ENCODE measurements at places on chromosomes 7 and 10. TPM values are rescaled to one million over a fixed set of nuclear protein-coding genes. Genes with fewer than 3 reads are reported as not detected.
A peak's percentile ranks its signal among the peaks of the same experiment; 100 is the strongest.

GRCh38 chr7:24936121-24936824 is 43.7 kb downstream of the OSBPL3 start:
- no peak overlapping the region for H3K27ac ChIP-seq
- H3K27me3 ChIP-seq = no peaks in the 10 kb centered on the region
- DNase-seq = no peak
- H3K4me1 ChIP-seq = peaks cover 22% of the 10 kb centered on the region
- H3K36me3 ChIP-seq = peaks cover 2% of the 10 kb centered on the region
- no peak overlapping the region for H3K4me3 ChIP-seq

GRCh38 chr10:76284351-76284750 is 852.9 kb downstream of the LRMDA start:
- H3K4me1 ChIP-seq = no peaks in the 10 kb centered on the region
- no peaks in the 10 kb centered on the region for H3K27me3 ChIP-seq
- no peak overlapping the region for H3K4me3 ChIP-seq
- H3K27ac ChIP-seq = no peak overlapping the region
- no peaks in the 10 kb centered on the region for H3K36me3 ChIP-seq
- DNase-seq = no peak

GRCh38 chr7:13159467-13160184 is 472.2 kb downstream of the ARL4A start:
- DNase-seq = no peak
- no peak overlapping the region for H3K27ac ChIP-seq
- no peak overlapping the region for H3K4me3 ChIP-seq
- H3K36me3 ChIP-seq = no peaks in the 10 kb centered on the region
- H3K27me3 ChIP-seq = peaks cover 14% of the 10 kb centered on the region
- H3K4me1 ChIP-seq = no peaks in the 10 kb centered on the region

DNA sequence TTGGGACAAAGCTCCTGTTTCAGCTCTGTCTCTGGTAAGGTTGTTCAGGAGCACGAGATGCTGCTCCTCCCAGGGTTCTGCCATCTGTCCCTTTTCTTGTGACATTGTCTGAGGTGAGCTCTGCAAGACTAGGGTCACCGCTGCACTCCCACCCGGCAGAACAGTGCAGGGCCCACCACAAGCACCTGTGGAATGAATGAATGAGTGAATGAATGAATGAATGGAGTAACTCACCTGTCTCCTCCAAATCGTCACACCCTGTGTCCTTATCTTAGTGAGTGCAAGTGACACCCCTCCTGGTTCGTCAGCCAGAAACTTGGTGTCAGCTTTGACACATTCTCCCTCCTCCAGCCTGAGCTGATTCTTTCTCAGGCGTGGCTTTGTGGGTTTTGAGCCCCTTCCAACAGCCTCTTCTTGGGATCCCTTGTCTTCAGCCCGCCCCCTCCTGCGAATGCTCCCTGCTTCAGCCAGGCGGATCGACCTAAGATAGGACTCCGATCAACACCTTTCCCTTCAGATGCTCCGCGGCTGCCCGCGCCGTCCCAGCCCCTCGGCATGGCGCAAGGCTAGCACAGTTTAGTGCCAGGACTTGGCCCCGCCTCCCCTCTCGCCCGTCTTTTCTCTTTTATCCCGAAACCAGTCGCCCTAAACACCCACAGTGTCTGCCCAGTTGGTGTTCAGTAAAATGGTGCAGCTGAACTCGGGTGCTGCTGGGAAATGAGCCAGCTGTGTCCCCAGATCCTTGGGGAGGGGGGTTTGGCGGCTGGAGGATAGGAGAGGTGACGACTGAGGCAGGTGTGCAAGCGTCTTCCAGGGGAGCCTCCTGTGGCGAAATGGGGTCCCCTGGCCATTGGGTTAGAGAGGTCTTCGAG is 89.3 kb downstream of the BEND7 start:
- no peak for DNase-seq
- no peaks in the 10 kb centered on the region for H3K36me3 ChIP-seq
- peaks cover 10% of the 10 kb centered on the region for H3K4me1 ChIP-seq

GRCh38 chr10:87931836-87932230 is 68.4 kb downstream of the PTEN start:
- DNase-seq = no peak
- peaks cover 60% of the 10 kb centered on the region for H3K36me3 ChIP-seq
- H3K4me3 ChIP-seq = no peak overlapping the region
- H3K4me1 ChIP-seq = peaks cover 63% of the 10 kb centered on the region

GRCh38 chr10:66654861-66655260 is 271.0 kb upstream of the LRRTM3 start:
- DNase-seq = no peak
- H3K4me3 ChIP-seq = no peak overlapping the region
- H3K27me3 ChIP-seq = no peaks in the 10 kb centered on the region
- H3K36me3 ChIP-seq = no peaks in the 10 kb centered on the region

DNA sequence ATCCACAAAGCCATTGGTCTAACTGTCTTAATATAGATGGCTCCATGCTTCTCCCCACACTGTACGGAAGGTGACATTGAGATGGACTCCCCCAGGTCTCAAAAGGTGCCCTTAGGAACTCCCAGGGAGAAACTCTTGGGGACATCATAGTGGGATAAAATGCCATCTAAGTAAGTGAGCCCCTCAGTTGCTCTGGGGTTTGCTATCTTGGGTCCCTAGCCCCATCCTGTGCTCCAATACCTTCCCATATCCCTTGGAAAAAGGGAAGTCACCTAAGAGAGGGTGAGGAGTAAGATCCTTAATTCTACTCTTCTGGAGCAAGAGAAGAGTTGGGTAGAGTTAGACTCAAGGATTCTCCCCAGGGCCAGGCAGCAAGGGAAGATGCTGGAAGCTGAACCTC is 7.9 kb downstream of the PRRT4 start:
- H3K27me3 ChIP-seq = peaks cover 32% of the 10 kb centered on the region
- no peak for DNase-seq
- peaks cover 6% of the 10 kb centered on the region for H3K36me3 ChIP-seq
- no peak overlapping the region for H3K27ac ChIP-seq

GRCh38 chr10:28449382-28449781 is 83.5 kb upstream of the WAC start:
- no peak for DNase-seq
- H3K27ac ChIP-seq = no peak overlapping the region
- H3K4me1 ChIP-seq = no peaks in the 10 kb centered on the region
- no peaks in the 10 kb centered on the region for H3K36me3 ChIP-seq

- H3K27ac ChIP-seq = no peak overlapping the region
- H3K4me1 ChIP-seq = no peaks in the 10 kb centered on the region
- H3K36me3 ChIP-seq = no peaks in the 10 kb centered on the region
- no peak overlapping the region for H3K4me3 ChIP-seq
Measured at GRCh38 chr7:129494041-129494440, 8.3 kb upstream of the SMKR1 start.

DNA sequence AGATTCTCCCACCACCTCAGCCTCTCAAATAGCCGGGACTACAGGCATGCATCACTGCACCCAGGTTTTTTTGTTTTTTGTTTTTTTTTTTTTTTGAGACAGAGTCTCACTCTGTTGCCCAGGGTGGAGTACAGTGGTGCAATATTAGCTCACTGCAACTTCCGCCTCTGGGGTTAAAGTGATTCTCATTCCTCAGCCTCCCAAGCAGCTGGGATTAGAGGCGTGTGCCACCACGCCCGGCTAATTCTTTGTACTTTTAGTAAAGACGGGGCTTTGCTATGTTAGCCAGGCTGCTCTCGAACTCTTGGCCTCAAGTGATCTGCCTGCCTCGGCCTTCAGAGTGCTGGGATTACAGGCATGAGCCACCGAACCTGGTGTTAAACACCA is 107.5 kb upstream of the KIF5B start:
- H3K36me3 ChIP-seq = no peaks in the 10 kb centered on the region
- no peaks in the 10 kb centered on the region for H3K27me3 ChIP-seq
- no peak for DNase-seq
- no peaks in the 10 kb centered on the region for H3K4me1 ChIP-seq

GRCh38 chr7:91030680-91031380 is 233.4 kb upstream of the FZD1 start:
- no peaks in the 10 kb centered on the region for H3K4me1 ChIP-seq
- no peak for DNase-seq
- H3K36me3 ChIP-seq = no peaks in the 10 kb centered on the region
- H3K27ac ChIP-seq = no peak overlapping the region

GRCh38 chr10:73819081-73819480 is 7.7 kb upstream of the NDST2 start:
- H3K27me3 ChIP-seq = no peaks in the 10 kb centered on the region
- H3K27ac ChIP-seq = peak overlapping the region; percentile 27
- DNase-seq = no peak
- no peak overlapping the region for H3K4me3 ChIP-seq
- H3K4me1 ChIP-seq = no peaks in the 10 kb centered on the region
- peaks cover 3% of the 10 kb centered on the region for H3K36me3 ChIP-seq

DNA sequence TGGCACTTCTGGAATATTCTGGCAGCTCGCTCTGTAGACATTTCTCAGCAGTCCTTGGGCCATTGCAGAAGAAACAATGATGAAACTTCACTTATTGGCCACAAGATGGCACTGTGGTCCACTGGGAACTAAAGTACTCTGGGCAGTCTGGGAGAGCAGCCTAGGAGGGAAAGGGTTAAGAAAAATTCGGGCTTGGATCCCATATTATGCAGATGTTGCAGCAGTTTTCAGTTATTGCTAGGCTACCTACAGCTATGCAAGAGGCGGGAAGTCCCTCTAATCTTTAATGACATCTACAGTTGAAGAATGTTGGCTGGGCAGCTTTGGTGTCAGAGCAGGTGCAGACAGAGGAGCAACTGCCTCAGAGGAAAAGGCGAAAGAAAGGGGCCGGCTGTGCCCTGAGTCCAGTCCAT is 201.7 kb upstream of the PRSS58 start:
- H3K4me3 ChIP-seq = peak overlapping the region; percentile 43
- H3K4me1 ChIP-seq = peaks cover 51% of the 10 kb centered on the region
- H3K27ac ChIP-seq = peak overlapping the region; percentile 62

WDR91 gene
- total RNA-seq = 38.9 TPM

CCDC146 gene
- 11.2 TPM for total RNA-seq

COL17A1 gene
- not detected for total RNA-seq

ADAM12 gene
- total RNA-seq = 0.49 TPM

CYP2E1 gene
- 1.4 TPM for total RNA-seq

OGDHL gene
- not detected for total RNA-seq

SLC18A3 gene
- not detected for total RNA-seq

All from naive thymus-derived CD8-positive, alpha-beta T cell (primary cell).